ENCODE measurements at places on chromosomes 7 and 10.

DNA sequence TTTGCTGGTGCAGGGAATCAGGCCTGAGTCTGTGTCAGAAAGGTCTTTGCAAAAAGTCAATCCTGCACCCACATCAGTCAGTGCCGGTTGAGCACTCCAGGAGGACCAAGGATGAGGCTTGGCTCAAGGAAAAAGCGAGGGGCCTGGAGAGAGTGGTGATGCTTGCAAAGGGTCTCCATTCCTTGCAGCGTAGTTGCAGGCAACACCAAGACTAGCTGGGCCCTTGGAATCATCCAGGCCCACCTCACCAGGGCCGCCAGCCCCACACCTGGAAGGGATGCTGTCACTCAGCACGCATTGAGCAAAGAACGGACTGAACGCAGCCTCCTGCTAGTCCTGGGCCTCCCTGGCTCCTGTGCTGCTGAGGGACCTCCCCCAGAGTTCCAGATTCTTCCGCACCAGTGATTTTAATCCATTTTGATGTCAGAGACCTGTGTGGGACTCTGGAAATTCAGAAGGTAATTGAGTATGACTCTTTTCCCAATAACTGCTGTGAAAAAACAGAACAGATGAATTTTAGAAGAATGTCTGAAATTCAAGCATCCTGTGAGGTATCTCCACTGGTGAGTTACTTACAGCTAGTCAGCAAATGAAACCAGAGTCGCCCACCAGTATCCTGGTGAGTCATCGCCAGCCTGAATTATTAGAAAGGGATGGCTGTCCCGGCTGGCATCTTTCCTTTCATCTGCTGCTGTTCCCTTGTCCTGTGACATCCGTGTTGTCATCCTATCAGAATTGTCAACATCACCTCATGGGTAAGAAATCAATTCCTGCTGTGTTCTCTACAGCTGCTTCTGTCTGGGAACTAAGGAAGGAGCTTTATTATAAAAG lies 150.8 kb upstream of the NPS start:
- DNase-seq, result no peak

DNA sequence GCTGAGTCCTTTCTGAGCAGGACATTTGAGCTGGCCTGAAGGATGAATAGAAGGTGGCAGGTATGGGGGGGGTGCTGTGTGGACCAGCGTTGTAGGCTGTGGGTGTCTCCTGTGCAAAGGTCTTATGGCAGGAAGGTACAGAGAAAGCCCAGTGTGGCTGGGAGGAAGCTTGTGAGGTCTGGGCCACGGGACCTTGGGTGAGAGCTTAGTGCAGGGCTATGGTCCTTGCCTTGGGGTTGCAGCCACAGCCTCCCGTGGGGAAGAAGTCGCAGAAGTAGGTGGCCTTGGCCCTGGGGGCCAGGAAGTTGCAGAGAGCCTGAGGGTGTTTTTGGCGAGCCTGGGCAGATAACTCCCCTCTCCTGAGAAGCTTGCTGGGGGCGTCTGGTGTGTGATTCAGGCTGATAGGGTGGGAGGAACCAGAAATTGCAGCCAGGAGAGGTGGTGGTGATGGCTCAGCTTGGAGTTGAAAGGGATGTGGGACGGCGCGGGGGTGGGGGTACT lies 172.0 kb upstream of the TNRC18 start:
- peak; percentile 74 for DNase-seq

DNA sequence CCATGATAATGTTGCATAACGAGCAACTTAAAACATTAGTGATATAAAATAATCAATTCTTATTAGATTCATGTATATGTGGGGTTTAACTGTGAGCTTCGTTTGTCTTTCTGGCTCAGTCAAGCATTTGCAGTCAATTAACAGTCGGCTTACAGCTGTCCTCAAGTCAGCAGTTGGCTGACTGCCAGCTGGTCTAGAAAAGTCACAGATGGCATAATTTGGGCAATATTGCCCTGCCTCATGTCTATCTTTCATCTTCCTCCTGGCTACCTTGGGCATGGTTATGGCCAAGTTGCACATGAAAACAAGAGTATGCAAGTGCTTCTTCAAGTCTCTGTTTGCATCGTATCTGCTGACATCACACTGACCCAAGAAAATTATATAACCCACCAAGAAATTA lies 186.1 kb upstream of the ZWINT start:
- no peak for DNase-seq

DNA sequence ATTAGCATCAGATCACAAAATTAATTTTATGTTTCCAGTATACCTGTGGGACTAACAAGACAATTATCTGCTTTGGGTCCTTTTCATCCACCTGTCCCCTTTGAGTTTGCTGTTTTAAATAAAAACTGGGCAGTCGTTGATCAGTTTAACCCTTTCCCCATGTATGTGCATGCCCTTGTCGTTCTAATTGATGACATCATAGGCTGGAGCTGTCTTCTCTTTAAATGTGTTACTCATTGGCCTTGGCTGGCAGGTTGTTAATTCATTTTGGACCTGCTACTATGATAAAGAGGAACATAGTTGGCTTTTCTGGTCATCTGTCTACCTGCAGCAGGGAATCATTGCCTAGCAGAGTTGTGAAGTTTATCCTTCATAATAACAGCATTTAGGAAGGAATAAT lies 53.8 kb downstream of the TASOR2 start:
- no peak for DNase-seq

- no peak for DNase-seq
These were observed 37.4 kb downstream of the ZNRF2 start for GRCh38 chr7:30321882-30322192.

- DNase-seq, result no peak
These were observed 605.5 kb downstream of the XPNPEP1 start for GRCh38 chr10:109317746-109318366.

DNA sequence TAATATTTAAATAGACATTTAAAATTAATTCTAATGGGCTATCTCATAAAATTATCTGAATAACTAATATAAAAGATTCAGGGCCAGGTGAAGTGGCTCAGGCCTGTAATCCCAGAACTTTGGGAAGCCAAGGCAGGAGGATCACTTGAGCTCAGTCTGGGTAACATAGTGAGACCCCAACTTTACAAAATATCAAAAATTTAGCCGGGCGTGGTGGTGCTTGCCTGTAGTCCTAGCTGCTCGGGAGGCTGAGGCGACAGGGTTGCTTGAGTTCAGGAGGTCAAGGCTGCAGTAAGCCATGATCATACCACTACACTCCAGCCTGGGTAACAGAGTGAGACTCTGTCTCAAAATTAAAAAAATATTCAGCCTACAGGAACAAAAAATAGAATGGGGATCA lies 12.5 kb downstream of the NOBOX start:
- no peak for DNase-seq

DNA sequence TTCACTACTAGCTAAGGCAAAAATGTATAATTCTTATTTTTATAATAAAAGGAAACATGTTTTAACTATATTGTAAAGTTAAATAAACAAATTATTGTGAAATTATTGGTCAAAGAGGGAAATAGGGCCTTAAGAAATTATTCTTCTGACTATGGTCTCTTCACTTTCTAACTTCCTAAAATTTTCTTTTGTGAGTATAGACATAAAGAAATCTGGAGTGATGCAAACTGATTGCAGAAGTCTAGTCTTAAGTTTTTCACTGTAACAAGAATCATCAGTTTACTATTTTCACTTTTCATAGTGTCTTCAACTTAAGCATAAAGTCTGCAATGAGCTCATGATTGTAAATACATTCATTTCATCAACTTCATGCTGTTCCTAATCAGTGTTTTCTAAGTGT lies 525.4 kb downstream of the TFEC start:
- DNase-seq, result no peak

All from ELF-1 (cell line).